ENCODE measurements at places on chromosomes 12 and 14.

DNA sequence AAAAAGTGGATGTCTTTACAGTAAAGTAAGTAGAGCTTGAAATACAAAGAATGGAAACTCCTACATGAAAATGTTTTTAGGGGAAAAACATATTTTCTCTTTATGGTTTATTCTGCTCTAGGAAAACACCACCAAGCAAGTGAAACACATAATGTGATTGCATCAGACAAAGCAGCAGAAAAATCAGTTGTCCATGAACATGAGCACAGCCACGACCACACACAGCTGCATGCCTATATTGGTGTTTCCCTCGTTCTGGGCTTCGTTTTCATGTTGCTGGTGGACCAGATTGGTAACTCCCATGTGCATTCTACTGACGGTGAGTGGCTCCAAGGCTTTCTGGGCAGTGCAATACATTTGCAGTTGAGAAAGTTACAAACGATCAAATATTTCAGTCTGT lies 42.6 kb upstream of the PLEKHD1 start:
- DNase-seq: no peak

GRCh38 chr14:80634106-80634758 lies 307.3 kb downstream of the CEP128 start:
- DNase-seq: no peak

- DNase-seq: no peak
Observed at GRCh38 chr14:72906879-72907278, 13.0 kb upstream of the DPF3 start.

DNA sequence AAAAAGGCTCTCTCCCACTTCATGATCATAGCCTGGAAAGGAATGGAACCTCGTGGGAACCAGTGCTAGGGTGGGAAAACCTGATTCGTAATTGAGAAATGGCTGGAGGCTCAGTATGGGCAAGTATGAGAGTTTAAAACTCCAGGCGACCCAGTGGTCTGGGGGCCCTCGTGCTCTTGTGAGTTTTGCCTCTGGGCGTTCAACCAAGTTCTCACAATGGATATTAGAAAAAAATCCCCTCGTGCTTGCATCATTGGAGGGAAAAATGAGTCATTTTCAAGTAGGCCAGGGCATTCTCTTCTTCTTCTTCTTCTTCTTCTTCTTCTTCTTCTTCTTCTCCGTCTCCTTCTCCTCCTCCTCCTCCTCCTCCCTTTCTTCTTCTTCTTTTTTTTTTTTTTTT lies 39.0 kb downstream of the GPR68 start:
- no peak for DNase-seq

GRCh38 chr14:104930526-104931303 lies 6.0 kb downstream of the PLD4 start:
- DNase-seq: no peak

DNA sequence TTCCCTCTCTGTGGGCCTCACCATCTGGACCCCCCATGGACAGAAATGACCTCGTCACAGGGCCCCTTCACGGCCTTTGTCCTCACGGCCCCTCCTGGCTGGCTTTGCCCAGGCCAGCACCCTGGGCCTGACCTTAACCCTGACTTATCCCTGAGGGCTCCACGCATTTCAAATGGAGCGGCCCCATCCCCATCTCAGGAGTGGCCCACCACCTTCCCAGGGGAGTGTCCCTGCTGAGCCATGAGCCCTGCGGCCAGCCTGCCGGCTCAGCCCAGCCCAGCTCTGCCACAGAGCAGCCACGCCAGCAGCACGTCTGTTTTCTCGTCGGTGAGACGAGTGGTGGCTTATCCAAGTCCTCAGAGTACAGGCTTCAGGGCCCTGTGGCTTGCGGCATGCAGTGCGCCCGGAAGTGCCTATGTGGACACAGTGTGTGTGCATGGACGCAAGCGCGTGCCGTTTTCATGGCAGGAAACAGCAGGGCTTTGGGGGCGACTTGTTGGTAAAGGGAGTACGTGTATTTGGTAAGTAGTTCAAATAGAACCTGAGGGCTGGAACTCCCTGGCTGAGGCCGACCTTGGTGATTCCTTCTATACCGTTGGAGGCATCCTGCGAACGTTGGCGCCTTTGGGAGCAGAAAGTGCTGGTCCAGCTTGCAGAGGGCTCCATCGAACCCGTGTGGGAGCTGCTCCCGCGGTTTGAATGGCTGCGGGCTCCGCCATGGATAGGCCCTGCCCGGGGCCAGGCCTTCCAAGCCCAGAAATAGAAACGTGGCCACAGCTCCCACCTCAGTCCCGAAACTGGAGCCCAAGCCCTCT lies 52.1 kb downstream of the LRCOL1 start:
- no peak for DNase-seq

DNA sequence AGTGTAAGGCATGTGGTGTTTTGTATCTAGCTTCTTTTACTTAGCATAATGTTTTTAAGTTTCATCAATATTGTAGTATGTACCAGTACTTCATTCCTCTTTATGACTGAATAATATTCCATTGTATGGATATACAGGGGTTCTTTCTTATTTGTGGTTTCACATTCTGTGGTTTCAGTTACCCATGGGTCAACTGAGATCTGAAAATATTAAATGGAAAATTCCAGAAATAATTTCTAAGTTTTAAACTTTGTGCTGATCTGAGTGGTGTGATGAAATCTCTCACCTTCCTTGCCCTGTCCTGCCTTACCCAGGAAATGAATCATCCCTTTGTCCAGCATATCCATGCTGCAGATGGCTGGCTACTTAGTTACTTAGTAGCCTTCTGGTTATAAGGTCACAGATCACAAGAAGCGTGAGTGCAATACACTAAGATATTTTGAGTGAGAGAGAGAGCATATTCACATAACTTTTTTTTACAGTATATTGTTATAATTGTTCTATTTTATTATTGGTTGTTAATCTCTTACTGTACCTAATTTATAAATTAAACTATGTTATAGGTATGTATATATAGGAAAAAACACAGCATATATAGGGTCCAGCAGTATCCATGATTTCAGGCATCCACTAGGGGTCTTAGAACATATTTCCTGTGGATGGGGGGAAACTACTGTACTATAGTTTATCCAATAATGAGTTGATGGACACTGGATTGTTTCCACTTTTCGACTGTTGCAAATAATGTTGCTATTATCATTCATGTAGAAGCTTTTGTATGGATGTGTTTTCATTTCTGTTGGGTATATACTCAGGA lies 59.6 kb upstream of the LRTM2 start:
- DNase-seq: no peak

DNA sequence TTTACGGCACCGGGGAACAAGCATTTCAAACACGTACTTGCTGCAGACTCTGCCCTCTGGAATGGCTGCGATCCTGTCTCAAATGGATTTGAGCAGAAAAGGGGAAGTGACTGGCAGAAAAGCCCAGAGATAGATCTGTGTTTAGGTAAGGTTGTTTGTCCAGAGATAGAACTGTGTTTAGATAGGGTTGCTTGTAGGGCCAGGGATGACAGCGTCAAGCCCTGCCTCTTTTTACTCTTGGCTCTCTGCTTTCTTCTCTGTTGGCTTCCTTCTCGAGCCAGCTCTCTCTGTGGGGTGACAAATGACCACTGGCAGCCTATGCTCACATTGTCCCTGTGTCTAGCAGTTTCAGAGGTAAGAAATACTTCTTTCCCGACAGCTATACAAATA lies 11.4 kb downstream of the DGLUCY start:
- DNase-seq: no peak

DNA sequence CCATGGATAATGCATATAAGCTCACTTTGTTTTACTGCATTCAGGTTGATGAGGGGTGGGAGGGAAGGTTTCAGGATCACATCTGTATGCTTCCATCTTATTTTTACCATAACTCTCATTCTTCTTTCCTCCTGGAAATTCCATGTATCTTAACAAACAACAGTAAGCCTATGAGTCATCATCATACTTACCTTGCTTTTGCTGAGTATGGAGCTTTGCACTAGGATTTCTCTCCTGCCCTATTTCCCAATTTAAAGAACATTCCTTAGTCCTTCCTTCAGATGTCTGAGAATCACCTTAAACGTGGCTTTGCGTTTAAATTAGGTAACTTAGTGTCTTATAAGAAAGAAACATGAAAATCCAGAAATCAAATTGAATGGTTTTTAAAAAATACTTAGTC lies 1.6 kb upstream of the CLEC14A start:
- DNase-seq: no peak

DNA sequence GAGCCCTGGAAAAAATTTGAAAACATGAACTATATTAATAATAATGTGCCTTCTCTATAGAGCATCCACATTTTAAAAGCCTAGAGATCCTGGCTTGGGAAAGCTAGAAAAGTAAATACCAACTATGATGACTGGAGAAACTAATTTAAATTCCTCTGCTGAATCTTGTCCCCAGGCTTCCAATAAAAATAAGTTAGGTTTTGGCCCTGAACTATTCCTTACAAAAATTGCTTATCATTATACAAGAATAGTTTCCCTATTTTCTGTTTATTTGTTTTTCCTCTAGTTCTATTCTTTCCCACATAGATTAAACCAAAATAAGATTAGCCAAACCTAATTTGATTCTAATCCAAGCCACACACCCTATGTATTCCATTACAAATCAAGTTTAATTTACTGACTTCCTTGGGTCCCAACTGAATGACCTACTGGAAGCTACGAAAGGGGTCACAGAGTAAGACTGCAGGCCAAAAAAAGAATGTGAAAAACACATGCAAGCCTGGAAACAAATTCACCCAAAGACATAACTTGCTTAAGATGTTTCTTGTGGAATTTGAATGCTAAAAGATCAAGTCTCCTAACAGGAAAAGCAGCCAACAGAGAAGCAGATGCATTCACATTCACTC lies 133.0 kb downstream of the PAWR start:
- DNase-seq: no peak

GRCh38 chr12:114955414-114956014 lies 271.5 kb upstream of the TBX3 start:
- no peak for DNase-seq

GRCh38 chr14:99513946-99514551 lies 32.8 kb downstream of the CCNK start:
- DNase-seq: no peak

- DNase-seq: no peak
Observed at GRCh38 chr12:40063414-40063813, 42.5 kb downstream of the SLC2A13 start.

- DNase-seq: no peak
Observed at GRCh38 chr14:76882651-76883050, 56.4 kb downstream of the LRRC74A start.

- DNase-seq: no peak
Observed at GRCh38 chr14:57390806-57391516, 575 bp downstream of the NAA30 start.

DNA sequence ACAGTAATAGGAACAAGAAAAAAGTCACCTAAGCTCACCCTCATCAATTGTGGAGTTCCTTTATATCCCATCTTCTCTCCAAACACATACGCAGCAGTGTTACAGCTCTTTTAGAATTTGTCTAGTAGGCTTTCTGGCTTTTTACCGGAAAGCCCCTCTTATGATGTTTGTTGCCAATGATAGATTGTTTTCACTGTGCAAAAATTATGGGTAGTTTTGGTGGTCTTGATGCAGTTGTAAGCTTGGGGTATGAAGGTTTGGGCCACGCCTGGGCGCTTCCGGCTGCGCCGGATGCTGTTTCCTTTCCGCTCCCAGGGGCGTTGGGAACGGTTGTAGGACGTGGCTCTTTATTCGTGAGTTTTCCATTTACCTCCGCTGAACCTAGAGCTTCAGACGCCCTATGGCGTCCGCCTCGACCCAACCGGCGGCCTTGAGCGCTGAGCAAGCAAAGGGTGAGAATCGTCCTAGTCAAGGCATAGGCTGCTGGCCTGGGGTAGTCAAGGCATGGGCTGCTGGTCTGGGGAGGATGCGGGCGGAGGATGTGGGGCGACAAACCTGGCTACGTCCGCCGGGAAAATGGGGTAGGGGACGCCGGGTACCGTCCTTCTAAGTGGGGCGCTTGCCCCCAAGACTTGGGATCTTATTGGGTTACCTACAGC lies at the start of the genes C12orf57 and RNU7-1:
TSS of gene C12orf57 (plus strand) at position 301 of the 659 bp plus-strand sequence. CDS start at position 401, 100 bp downstream.
TSS of gene RNU7-1 (plus strand) at position 95 of the 659 bp plus-strand sequence.
- DNase-seq: no peak

DNA sequence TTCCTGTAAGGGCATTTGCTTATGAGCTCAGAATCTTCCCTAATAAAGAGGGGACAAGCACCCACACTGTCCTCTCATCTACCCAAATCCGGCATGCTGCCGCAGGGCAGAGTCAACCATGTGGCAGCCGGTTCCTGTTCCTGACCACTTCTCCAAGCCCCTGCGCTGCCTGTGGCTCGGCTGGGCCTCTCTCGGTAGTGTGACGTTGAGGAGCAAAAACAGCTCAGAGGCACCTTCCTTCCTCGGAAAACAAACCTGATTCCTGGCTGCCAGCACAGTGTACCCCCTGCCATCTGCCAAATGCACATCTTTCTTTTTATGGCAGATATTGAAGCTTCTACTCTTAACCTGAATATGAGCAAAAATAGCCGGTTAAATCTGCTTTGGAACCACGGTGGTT lies 50.5 kb downstream of the CFAP251 start:
- DNase-seq: no peak

DNA sequence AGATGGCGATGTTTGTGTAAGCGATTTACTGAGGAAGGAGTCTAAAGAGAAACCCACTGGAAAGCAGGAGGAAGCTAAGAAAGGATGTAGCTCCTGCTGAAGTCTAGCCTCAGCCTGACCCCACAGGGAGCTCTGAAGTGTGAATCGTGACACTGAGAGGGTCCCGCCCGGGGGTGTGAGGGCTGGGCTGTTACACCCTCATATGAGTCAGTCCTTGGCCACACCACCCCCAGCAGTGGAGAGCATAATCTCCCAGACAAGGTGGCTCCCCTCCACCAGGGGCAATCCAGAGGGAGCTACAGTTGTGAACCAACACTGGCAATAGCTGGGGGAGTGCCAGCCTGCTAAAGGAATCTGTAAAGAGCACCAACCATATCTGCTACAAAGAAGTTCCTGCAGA lies 31.5 kb downstream of the SVOP start:
- DNase-seq: no peak

DNA sequence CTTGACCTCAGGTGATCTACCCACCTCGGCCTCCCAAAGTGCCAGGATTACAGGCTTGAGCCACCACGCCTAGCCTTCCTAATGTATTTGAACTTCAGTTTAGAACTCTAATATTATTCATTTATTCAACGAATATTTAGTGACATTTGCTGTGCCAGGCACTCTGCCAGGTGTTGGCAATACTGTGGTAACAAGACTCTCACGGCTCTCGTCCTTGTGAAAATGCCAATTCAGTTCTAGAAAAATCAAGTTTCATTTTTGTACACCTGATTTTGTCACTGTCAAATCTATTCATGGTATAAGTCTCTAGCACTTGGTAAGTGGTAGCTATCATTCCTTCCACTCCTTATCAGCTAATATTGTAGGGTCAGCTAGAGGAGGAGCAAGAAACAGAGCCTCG lies 6.3 kb upstream of the PWP1 start:
- DNase-seq: no peak

- DNase-seq: no peak
Observed at GRCh38 chr14:50107850-50108249, 8.5 kb downstream of the VCPKMT start.

DNA sequence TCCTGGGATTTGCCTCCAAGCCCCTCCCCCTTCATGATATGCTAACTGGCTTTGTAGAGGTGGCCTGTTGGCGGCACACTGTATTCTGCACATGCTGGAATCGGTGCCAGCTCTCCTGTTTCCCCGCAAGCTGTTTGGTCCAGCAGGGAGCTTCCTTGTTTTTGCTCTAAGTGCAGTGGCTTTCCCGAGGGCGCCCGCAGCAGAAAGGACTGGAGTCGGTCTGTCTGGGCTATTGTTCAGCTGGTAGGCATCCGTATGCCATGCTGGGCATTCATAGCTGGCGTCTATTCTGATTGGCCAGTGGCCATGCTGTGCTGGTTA lies 88.9 kb upstream of the MED13L start:
- DNase-seq: no peak
